ENCODE measurements at places on chromosomes 13 and 19. TPM values are rescaled to one million over a fixed set of nuclear protein-coding genes. Genes with fewer than 3 reads are reported as not detected.

The MISP gene
- total RNA-seq = 0.59 TPM

The ZNF69 gene
- 14.1 TPM for total RNA-seq

The PSG4 gene
- under 0.01 TPM for total RNA-seq

The GJB6 gene
- not detected for total RNA-seq

The TEX29 gene
- 0.36 TPM for total RNA-seq

The DCLK1 gene
- 132 TPM for total RNA-seq

The ALOX5AP gene
- total RNA-seq = not detected

The PRR12 gene
- 2.9 TPM for total RNA-seq

The KIR3DL1 gene
- total RNA-seq = not detected

The HRC gene
- not detected for total RNA-seq

The SOX1 gene
- not detected for total RNA-seq

The MUC16 gene
- total RNA-seq = not detected

The RYR1 gene
- total RNA-seq = under 0.01 TPM

The SLC7A1 gene
- total RNA-seq = 25.7 TPM

The GAS6 gene
- total RNA-seq = 417 TPM

The CCDC70 gene
- total RNA-seq = not detected

The HAUS5 gene
- 4.7 TPM for total RNA-seq

The CDX2 gene
- total RNA-seq = not detected

The KIR3DL2 gene
- not detected for total RNA-seq

The ZNF699 gene
- total RNA-seq = 19.2 TPM

The POMP gene
- total RNA-seq = 70.7 TPM

The PALM3 gene
- total RNA-seq = not detected

The KISS1R gene
- total RNA-seq = not detected

The CIC gene
- 33.6 TPM for total RNA-seq

The NLRP12 gene
- under 0.01 TPM for total RNA-seq

The CACNG8 gene
- total RNA-seq = not detected

The SIRT2 gene
- total RNA-seq = 76.9 TPM

The ELSPBP1 gene
- total RNA-seq = not detected

The LMTK3 gene
- total RNA-seq = not detected

The RUBCNL gene
- 6.5 TPM for total RNA-seq

The SBK2 gene
- not detected for total RNA-seq

The ZNF823 gene
- total RNA-seq = 9.4 TPM

The GDF15 gene
- 74.2 TPM for total RNA-seq

The FFAR3 gene
- not detected for total RNA-seq

The C13orf46 gene
- 0.36 TPM for total RNA-seq

The CEACAM6 gene
- total RNA-seq = not detected

The URAD gene
- total RNA-seq = not detected

The B3GNT3 gene
- not detected for total RNA-seq

The ZNF99 gene
- total RNA-seq = under 0.01 TPM

The PEX11G gene
- 2.9 TPM for total RNA-seq

The SHFL gene
- total RNA-seq = 22.4 TPM

The PNMA8B gene
- total RNA-seq = 1.2 TPM

Measured in osteoblast (primary cell).